Esophagus mucosa (tissue), 1 donor: ENCODE measurements at places on chromosomes 13 and 19.

- no peak for ATAC-seq
These were observed 262.0 kb downstream of the NDFIP2 start for GRCh38 chr13:79742923-79743322.

DNA sequence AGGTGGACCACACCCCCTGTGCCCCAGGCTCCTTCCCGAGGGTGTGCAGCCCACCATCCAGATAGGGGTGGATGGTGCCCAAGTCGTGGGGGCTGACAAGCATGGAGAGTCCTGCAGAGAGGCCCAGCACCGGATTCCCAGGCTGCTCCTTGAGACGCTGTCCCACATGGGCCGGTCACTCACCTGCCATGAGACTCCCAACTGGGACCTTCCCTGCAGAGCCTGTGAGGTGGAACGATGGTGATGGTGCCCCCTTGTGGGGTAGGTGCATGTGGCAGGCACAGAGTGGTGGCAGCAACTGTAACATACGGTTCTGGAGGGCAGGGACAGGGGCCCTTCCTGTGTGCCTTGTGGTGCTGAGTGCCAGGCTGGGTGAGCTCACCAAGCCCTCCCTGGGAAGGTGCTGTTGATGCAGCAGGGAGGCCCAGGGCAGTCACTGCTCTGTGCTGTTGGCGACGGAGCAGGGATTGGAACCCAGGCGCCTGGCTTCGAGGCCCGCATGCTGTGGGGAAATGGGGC is 33.1 kb downstream of the PPP1R37 start:
- ATAC-seq = peak; percentile 61

GRCh38 chr13:31048521-31048920 is 113.2 kb downstream of the HSPH1 start:
- ATAC-seq = no peak

DNA sequence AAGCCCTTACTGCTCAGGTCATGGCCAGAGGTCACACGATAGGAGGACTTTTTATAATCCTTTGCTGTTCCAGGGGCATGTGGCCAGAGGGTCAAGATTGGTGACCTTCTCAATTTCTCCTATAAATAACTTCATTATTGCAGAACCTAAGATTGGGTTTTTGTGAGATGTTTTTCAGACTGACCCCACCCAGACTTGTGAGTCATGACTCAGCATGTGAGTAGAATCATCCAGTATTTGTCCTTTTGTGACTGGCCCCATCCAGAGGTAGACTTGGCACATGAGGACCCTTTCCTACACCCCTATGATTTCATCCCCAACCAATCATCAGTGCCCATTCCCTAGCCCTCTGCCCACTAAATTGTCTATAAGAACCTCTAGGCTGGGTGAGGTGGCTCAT is 84.5 kb upstream of the ABCC4 start:
- ATAC-seq = no peak

DNA sequence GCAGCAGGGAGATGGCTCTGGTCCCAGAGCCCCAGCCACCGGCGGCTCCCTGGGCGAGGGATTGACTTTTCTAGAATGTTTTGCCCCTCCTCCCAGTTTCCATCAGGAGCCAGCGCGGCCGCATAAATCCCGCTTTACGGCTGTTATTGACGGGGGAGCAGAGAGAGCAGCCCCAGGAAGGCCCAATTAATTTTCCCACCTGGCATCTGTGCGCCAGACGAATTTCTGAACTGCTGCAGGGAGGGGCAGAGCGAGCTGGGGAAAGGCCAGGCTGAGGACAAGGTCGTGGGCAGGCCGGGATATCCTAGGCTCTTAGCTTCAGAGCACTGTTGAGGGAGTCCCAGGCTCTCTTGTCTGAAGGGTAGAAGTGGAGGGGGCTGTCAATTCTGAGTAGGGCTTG is 24.7 kb downstream of the ZNRF4 start:
- ATAC-seq = no peak

- peak; percentile 37 for ATAC-seq
These were observed 8.2 kb downstream of the SMIM24 start for GRCh38 chr19:3471954-3472655.

GRCh38 chr19:38543807-38544568 is 73.8 kb downstream of the MAP4K1 start:
- peak; percentile 84 for ATAC-seq

- no peak for ATAC-seq
These were observed 2.9 kb downstream of the CD37 start for GRCh38 chr19:49338023-49338677.

DNA sequence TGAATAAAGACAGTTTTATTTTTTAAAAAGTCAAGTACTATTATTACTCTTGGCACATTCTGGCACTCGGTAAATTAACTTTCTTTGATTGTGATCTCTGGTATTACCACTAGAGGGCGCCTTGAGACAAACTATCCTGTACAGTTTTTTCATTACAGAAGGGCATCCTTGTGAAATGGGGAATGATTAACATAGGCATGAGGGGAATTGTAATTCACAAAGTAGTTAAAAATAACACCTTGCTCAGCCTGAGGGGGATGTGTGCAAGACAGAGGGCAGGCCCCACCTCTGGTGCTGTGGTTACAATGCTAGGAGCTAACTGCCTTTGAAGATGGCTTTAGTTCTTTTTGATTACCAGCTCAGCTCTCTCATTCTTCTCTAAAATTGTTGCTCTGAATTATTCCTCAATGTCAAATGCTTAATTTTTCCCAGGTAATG is 24.2 kb upstream of the C1QTNF9B start:
- peak; percentile 60 for ATAC-seq

GRCh38 chr13:28056426-28056825 is 44.0 kb downstream of the FLT3 start:
- ATAC-seq = no peak

DNA sequence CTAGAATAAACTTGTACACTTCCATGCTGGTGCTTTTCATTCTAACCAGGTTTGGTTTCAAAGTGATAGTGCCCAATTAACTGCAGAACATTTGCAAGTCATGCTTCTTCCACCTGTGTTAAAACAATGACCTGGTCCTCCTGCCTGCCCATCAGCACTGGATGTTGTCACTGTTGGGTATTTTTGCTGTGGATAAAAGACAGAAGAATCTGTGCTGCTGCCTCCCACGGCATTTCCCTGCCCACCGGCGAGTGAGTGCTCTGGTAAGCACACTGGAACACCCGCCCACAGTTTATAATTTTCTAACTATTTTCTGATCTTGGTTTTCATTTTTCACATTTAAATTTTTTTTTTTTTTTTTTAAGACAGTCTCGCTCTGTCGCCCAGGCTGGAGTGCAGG is 2.3 kb upstream of the AKAP8 start:
- ATAC-seq = no peak

DNA sequence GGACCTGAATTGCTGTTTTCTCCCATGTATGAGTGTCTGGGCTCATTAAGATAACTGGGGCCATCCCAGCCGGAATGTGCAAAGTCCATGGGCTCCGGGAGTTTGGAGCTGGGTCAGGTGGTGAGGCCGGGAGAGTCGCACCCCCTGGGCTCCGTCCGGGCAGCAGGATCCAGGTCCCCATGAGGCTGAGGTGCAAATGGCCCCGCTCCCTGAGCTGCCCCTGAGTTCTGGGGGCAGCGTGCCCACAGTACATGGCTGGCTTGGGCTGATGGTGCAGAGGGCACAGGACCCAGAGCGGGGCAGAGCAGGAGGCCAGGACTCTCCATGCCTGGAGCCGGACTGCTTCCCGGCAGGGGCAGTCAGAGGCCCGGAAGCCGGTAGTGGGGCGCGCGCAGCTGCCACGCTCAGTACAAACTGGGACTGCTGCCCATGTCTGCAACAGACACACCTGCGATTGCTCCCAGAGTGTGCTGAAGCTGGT is 136.0 kb downstream of the KDM4B start:
- ATAC-seq = no peak

GRCh38 chr19:1131718-1132551 is 28.1 kb downstream of the GPX4 start:
- ATAC-seq = peak; percentile 66

DNA sequence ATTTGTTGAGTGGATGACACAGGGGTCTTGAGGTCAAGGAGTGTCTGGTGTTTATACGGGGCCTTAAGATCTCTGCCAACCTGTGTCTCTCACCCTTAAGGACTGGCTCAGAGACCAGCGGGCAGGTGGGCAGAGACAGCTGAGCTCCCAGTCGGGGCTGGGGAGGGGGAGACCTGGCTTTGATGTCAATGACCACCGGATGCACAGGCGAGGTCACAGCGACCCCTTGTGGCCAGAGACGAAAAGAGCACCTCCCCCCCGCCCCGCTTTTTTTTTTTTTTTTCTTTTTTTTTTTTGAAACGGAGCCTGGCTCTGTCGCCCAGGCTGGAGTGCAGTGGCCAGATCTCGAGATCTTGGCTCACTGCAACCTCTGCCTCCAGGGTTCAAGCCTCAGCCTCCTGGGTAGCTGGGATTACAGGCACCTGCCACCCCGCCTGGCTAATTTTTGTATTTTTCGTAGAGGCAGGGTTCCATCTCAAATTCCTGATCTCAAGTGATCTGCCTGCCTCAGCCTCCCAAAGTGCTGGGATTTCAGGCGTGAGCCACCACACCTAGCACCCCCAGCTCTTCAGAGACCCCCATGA is 12.1 kb upstream of the KLK14 start:
- peak; percentile 3 for ATAC-seq

DNA sequence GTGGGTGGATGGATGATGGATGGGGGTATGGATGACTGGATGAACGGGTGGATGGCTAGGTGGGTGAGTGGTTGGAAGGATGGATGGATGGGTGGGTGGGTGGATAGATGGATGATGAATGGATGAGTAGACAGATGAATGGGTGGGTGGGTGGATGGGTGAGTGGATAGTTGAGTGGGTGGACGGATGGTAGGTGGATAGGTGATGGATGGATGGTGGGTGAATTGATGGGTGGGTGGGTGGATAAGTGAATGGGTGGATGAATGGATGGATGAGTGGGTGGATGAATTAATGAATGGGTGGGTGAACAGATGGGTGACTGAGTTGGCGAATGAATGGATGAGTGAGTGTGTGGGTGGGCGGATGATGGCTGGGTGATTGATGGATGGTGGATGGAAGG is 4.9 kb downstream of the SMIM24 start:
- no peak for ATAC-seq

DNA sequence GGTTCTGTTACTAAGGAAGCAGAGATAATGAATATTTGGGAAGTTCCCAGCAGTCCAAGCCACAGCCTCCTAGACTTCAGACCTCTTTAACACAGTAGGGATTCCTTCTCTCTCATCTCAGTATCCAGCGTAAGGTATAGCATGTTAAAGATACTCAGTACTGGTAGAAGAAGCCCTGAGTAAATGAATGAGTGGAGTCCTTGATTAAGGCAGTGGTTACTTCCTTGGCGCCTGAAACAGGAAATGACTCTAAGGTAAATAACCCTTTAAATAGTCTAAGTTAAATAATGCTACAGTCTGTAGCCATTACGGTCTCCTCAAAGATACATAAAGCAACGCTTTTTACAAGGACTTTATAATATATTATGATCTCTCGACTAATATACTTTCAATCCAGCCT is 650.8 kb upstream of the MIR17HG start:
- ATAC-seq = no peak

DNA sequence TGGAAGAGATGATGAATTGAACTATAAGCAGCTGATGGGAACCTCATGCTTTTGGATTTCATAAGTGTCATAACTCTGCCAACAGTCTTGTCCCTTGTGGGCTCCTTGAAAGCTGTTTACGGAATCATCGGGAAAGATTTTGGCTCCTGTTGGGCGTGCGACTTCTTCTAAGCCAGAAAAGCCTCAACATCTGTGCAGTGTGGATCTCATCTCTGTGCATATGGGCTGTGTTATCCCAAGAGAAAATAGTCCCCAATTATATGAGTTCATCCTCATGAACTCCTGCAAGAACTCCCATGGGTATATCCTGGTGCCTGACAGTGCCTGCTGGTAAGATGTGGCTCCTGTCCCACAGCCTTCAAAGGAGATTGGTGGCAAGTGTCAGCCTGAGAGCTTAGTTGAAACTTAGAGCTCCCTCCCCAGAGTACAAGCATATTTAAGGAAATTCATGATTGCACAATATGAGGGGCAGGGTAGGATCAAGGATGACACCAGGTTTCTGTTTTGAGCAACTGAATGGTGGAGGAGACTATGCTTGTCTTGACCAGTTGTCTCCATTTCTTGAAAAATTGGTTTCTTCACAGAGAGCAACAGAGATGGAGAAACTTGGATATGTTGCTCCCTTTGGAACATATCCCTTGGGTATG is 243.5 kb downstream of the ITGBL1 start:
- no peak for ATAC-seq

- peak; percentile 62 for ATAC-seq
These were observed 18.0 kb upstream of the EVI5L start for GRCh38 chr19:7811989-7812388.

GRCh38 chr13:74715718-74716117 is 581.5 kb upstream of the KLF12 start:
- ATAC-seq = no peak

DNA sequence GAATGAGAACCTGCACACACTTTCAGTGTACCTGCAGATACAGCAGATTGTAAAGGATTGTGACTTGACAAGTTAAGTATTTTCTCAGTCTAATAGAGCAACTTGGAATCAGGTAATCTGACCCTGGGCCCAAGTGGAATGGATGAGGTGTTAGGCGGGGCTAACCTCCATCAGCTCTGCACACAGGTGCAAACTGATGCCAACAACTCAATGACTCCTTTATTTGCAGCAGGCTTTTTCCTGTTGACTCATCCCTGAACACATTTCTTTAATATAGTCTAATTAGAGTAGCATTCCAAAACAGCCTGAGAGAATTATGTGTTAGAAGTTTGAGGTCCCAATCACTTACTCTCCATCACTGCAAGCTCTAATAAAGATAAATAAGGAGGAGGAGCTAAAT is 48.8 kb downstream of the TPT1 start:
- ATAC-seq = peak; percentile 69

DNA sequence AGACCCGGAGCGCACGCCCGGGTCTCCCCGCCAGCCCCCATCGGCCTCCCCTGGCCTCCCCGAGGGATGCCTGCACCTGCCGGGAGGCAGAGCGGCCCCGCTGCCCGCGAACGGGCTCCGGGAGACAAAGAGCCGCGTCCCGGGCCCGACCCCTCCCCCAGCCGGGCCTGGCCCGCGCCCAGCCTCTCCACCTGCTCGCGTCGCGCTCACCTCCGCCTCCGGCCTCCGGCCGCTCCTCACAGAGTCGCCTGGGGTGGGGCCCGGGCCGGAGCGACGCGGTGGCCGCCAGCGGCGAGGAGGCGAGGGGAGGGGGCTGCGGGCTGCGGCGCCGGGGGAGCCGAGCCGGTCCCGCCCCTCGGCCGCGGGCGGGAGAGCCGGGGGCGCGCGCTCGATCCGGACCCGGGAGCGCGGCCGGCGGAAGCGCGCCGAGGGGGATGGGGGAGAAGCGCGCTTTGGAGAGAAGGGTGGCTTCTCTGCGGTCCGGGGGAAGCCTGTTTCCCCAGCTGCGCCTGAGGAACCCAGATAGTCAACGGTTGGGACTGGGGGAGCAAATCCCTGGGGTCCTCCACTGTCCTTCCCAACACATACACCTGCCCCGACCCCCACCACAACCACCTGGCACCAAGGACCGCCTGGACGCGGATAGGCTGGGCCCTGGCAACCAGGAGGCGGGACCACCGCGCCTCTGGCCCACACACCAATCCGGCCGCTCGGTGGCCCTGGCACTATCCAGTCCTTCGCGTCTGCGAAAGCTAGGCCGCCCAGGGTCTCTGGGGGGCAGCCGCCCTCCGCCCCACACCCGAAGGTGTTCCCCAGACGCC is at the start of gene PRR36:
Gene PRR36, minus strand, starts transcription at position 315 of the 821 bp plus-strand sequence. CDS start 701 bp downstream, outside the sequence.
- no peak for ATAC-seq
